ENCODE measurements at places on chromosomes 16 and 17.

GRCh38 chr17:39002991-39003715, 36.0 kb upstream of the FBXO47 start:
- DNase-seq, result no peak

DNA sequence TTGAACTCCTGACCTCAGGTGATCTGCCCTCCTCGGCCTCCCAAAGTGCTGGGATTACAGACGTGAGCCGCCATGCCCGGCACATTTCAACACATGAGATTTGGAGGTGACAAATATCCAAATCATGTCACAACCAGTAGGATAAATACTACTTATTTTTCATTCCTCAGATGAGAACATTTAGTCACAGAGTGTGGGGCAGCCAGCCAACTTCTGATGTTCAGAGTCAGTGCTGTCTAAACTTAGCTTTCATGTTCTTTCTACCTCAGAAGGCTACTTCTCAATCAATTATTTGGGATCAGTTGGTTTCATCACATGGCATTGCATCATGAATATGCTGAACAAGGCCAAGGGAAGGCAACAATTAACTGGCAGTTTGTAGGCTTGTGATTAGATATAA, 134.5 kb downstream of the CDH13 start:
- no peak for DNase-seq

GRCh38 chr17:2571523-2572303, 21.7 kb upstream of the PAFAH1B1 start:
- DNase-seq, result no peak

- DNase-seq, result peak; percentile 77
These were observed 23.4 kb downstream of the NMRAL1 start for GRCh38 chr16:4450931-4451519.

- peak; percentile 42 for DNase-seq
These were observed 878 bp upstream of the TRIM25 start for GRCh38 chr17:56914581-56915273.

GRCh38 chr17:55171634-55172328, 93.0 kb upstream of the HLF start:
- no peak for DNase-seq

DNA sequence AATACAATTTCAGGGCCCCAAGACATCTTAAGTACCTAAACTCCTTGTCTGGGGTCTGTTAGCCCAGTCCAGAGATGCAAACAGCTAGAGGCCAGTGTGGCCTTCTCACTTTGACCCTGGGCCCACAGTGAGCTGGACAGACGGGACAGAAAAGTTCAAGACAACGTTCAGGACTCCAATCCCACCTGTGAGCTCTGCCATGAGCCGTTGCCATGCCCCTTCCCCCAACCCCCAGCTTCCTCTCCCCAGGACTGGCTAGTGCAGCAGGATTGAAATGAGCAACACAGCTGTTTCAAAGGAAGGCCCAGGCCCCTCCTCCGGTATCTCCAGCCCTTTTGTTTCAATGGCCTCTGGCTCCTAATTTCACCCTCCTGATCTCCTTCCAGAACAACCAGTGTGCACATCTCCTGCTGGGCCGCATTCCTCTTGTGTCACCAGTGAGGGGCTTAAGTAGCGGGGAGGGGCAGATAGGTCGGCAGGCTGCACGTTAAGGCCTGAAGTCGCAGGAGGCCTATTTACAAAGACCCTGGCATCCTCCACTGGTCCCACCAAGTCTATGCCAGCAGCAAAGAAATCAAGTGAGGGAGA, 11.3 kb downstream of the AXIN2 start:
- DNase-seq, result no peak

DNA sequence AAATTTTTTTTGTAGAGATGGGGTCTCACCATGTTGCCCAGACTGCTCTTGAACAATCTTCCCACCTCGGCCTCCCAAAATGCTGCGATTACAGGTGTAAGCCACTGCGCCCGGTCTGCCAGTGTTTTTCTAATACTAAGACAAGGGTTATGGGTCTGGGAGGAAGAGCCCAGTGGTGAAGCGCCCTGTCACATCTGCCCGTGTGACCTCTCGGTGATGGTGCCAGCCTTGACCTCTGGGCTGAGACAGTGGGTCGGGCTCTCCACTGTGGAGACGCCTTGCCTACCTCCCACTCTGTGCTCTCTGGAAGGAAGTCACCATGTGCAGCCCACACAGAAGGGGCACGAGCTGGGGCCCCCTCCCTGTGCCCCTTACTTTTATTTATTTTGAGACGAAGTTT, 5.1 kb upstream of the BAIAP2 start:
- DNase-seq, result no peak

GRCh38 chr16:88855736-88856121, 1.0 kb downstream of the GALNS start:
- no peak for DNase-seq

GRCh38 chr16:74721716-74722115, 21.1 kb upstream of the MLKL start:
- no peak for DNase-seq

GRCh38 chr17:15744885-15745284, 12.8 kb downstream of the TBC1D26 start:
- DNase-seq, result no peak

DNA sequence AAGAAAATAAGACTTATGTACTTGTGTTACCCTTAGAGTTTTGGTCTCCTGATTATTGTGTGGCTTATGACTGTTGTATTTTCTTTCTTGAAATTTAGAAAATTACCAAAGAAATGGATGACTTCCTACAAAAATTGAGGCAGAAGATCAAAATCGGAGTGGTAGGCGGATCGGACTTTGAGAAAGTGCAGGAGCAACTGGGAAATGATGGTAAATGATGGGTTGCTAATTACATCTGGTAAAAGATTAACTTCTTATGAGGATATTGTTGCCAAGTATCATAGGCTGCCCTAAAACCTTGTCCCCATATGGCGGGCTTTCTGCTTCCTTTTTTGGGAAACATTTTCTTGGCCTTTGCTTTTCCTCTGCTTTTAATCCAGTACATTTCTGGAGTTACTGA, 4.1 kb downstream of the PMM2 start:
- DNase-seq, result no peak

DNA sequence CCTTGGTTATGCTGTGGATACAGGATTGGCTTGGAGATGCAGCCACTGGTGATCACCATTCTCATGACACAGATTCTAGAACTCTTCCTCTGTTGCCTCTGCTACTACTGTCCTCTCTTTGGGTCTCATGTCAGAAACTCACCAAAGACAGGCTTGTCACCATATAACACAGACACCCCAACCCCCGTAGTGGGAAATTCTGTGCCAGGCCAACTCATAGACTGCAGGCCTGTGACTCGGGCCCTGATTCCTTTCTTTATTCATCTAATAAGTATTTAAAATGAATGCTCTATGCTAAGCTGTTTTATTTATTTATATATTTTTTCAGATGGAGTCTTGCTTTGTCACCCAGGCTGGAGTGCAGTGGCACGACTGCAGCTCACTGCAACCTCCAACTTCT, 9.5 kb downstream of the CYB5D2 start:
- DNase-seq, result no peak

- no peak for DNase-seq
These were observed 344.3 kb downstream of the WWOX start for GRCh38 chr16:78443542-78444364.

DNA sequence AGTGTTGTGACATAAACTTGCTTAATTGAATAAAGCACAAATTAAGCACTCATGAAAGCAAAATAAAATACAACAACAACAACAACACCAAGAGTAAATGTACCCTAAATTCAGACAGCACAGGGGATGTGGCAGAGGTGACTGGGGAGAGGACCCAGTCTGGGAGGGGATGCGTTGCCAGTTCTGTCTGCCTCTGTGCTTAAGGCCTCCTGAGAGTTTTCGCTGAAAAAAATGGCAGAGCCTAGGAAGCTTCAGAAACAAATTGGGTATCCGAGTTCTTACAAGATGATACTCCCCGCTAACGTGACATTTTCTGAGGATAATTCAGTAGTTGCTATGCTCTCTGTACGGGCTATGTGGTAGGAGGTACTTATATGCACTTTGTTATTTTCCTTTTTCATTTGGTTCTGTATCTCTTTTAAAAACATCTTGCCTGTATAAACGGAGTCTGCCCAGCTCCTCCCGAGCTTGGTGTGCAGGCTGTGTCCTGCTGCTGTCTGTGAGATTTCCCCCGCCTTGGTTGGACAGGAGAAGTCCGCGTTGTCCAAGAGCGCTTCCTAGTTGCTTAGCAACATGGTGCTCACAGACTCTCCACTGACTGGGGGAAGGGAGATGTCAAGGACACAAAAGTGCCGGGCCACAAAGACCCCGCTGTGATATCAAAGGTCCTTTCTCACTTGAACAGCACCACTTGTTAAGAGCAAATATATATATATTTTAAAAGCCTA, 134.2 kb upstream of the CPHXL start:
- no peak for DNase-seq

DNA sequence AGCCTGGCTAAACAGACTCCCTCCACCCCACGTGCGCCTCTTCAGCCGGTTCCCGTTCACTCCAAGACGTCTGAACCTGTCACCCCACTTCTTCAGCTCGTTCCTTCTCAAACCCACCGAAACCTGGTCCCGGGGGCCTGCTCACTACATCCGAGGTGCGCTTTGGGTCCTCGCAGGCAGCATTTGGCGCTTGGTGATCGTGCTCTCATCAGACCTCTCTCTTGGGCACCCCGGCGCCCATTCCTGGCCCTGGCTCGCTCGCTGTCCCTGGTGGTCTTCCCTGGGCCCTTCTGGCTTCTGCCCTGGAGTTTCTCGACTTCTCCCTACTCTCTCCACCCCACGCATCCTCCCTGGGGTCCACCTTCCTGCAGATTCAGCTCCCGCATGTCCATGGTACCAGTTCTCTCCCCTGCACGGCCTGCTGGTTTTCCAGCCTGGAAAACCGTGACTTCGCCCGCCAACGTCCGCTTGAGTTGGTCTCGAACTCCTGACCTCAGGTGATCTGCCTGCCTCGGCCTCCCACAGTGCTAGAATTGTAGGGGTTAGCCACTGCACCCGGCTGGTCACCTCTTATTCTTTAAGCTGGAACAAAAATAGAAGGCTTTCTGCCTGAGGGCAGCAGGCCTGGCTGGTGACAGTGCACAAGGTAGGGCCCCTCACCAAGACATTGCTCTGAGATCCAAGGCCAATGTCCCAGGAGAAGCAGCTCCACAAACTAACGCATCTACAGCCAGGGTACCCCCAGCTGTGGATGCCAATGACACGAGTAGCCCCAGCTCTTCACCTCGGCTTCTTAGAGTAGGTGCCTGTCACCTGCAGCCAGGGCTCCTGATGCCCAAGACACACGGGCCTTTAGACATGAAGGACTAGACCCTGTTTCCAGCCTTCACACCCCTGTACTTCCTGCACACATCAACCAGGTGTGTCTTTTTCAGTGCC, 1.1 kb upstream of the MEAK7 start:
- no peak for DNase-seq
